ENCODE measurements at places on chromosomes 11 and 22.

- no peak for DNase-seq
These were observed 179.1 kb upstream of the ISX start for GRCh38 chr22:34886812-34887211.

DNA sequence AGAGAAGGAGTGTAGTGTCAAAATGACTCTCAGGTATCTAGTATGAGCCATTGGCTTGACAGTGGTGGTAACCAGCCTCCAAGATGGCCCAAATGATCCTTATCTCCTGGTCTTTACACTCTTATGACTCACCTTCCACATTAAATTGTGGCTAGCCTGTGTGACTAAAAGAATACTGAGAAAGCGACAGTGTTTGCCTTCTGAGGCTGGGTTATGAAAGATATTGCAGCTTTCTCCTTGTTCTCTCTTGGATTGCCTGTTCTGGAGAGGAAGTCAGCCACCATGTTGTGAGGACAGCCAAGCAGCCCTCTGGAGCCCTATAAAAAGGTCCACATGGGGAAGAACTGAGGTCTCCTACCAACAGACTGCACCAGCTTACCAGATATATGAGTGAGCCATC is 15.8 kb downstream of the C11orf71 start:
- no peak for DNase-seq

DNA sequence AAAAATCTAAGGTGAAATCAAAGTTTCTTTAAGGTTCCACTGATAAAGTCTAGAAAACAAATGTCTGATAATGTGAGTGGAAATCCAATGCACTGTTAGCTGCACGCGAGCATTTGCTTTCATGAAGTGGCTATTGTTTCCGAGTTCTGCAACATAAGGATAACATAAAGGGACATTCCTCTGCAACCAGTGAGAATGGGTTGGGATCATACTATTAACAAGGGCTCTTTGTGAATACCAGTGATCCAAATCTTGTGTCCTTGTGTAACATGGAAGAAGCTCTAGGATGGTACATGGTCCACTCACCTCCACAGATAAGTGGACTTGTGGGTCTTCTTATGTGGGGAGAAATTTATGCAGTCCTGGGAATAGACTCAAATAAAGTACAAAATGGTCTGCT is 24.6 kb downstream of the APIP start:
- DNase-seq: no peak

DNA sequence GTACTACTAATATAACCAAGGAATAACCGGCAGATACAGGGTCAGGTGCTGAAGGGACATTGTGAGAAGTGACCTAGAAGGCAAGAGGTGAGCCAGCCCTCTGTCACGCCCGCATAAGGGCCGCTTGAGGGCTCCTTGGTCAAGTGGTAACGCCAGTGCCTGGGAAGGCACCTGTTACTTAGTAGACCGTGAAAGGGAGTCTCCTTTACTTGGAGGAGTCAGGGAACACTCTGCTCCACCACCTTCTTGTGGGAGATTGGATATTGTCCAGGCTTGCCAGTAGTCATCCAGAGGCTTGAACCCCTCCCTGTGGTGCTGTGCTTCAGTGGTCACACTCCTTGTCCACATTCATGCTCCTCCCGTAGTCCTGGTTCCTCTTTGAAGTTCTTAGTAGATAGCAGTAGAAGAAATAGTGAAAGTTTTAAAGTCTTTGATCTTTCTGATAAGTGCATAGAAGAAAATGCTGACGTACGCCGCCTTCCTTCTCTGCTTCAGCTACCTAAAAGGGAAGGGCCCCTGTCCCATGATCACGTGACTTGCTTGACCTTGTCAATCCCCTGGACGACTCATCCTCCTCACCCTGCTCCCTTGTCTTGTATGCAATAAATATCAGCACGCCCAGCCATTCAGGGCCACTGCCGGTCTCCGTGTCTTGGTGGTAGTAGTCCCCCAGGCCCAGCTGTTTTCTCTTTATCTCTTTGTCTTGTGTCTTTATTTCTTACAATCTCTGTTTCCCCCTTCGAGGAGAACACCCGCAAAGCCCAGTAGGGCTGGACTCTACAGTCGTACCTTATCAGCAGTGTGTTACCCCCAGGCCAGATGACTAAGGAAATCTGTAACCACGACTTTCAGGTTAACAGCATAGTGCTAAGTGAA is 6.1 kb downstream of the NUP50 start:
- no peak for DNase-seq

- no peak for DNase-seq
These were observed 755.0 kb downstream of the OPCML start for GRCh38 chr11:132777067-132777975.

- DNase-seq: peak; percentile 63
These were observed 562 bp downstream of the SHANK2 start for GRCh38 chr11:71251761-71252268.

DNA sequence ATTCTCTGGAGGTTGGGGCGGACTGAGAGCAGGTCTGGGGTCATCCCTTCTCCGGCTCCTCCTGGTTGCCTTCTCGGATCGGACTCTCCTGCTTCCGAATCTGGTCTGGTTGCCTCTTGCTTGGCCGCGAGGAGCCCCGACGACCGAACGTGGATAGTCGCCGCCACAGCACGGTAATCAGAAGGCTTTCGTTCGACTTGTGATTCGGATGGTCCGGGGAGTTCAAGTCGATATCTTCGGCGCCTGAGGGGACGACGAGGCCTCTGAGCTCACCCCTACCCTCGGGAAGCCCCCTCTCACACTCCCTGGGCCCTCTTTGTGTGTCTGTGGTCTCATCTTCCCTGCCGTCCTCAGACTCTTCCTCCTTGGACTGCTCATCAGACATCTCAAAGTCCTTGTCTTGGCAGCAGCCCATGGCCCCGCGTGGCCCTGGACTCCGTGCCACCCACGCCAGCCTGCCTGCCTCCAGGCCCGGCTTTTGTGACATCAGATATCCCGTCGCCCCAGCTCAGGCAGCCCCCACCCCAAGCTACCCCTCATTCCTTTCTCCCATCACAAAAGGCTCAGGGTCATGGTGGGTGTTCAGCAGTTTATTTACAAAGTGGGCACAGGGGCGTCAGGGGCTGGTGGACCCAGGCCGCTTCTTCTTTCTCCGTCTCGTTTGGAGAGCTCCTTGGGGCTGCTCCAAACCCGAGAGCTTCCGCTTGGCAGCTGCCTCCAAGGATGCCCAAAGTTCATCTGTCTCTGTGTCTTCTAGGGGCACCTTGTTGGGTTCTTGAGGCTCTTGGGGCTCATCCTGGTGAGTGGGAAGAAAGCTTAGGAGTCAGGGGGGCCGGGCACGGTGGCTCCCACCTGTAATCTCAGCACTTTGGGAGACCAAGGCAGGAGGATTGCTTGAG is at the start of gene TEX54:
TEX54 (minus strand) TSS at position 506 of the 899 bp plus-strand sequence.
- DNase-seq: no peak

GRCh38 chr22:36831206-36831605 is 14.4 kb upstream of the PVALB start:
- DNase-seq: no peak

- DNase-seq: peak; percentile 52
These were observed 37.8 kb upstream of the TH start for GRCh38 chr11:2209370-2209801.

DNA sequence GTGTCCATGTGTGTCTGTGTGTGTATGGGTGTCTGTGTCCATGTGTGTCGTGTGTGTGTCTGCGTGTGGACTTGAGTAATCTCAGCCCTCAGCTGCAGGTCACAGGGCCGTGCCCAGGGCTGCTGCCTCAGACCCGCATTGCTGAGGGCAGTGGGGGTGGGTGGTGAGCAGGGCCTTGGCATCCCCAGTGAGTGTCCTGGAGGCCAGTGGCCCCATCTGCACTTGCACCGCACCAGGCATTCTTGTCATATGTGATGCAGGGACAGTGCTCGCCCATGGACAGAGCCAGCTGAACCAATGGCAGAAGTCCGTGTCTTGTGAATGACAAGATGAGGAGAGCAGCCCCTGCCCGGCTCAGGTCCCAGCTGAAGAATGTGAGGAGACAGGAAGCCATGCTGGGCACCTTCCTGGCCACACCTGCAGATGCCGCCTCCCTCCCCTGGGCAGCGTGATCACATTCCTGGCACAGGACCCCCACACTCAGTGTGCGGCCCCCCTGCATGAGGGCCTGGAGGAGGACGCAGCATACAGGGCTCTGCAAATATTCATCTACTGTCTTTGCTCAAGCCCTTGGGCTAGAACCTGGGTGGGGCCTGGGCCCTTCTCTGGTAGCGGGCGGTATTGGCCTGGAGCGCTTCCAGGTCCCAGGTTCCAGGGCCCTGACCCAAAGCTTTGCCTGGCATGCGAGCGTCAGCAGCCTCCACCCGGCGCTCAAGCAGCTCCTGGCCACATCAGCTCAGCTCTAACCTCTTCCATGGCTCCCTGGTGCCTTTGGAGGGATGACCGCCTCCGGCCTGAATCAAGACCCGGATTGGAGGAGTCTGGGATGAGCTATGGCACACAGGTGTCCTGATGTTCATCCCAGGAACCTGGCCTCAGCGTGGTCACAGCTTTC is 3.9 kb downstream of the ALDH3B2 start:
- DNase-seq: no peak

GRCh38 chr11:66126808-66127555 is 56.9 kb downstream of the PACS1 start:
- DNase-seq: no peak

GRCh38 chr11:128420951-128421350 is 166.4 kb downstream of the ETS1 start:
- DNase-seq: no peak

GRCh38 chr11:76903325-76903724 is 42.6 kb downstream of the ACER3 start:
- no peak for DNase-seq

DNA sequence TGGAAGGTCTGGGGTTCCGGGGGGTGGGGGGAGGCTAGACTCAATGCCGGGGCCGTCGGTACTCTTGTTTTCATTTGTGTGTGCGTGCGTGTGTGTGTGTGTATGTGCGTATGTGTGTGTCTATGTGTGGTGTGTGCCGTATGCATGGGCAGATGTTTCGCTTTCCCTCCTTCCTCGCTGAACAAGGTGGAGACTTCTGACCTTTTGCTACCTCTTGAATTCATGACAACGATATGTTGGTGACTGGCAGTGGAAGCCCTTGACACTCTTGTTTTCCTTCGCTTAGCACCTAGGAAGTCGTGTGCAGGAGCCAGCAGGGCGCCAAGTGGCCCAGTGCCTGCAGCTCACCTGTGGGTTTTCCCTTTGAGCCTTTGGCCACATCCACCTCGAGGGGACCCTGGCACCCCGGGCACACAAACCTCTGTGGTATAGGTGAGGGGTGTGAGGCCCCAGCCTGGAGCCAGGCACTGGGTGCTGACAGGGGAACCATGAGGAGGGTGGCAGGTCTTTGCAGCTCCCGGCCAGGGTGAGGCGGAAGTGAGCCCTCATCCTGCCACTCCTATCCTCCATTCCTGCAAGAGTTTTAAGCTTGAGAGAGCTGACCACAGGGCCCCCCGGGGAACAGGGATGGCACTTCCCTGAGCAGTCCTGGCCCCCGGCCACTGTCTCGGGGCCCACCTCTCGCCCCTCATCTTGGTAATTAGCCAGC is 19.3 kb upstream of the TMEM191C start:
- DNase-seq: peak; percentile 33

GRCh38 chr11:129861702-129862522 is 33.5 kb downstream of the NFRKB start:
- DNase-seq: no peak

GRCh38 chr11:9230296-9230695 is 34.9 kb downstream of the DENND5A start:
- no peak for DNase-seq

DNA sequence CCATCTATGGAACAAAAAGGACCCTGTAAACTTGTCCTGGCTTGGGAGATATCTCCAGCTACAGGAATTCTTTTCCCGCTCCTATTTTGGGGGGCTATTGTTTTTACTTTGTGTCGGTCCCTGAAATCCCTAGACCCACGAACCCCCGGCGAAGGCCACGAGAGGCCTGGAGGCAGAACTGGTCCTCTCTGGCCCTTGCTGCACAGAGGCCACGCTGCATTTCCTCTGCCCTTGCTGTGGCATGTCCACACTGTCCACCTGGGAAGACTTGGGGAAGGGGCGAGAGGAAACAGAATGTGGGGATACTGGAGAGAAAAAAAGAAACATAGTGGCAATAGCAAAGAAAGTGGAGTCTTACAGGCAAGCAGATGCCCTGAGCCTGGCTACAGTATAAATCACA is 2.3 kb upstream of the ANO1 start:
- DNase-seq: peak; percentile 36

- DNase-seq: no peak
These were observed 107.7 kb downstream of the ELP4 start for GRCh38 chr11:31617246-31617645.

GRCh38 chr11:67456068-67456705 is 1.0 kb downstream of the CABP4 start:
- DNase-seq: no peak

- DNase-seq: peak; percentile 58
These were observed 245.4 kb downstream of the BUD13 start for GRCh38 chr11:116527180-116527991.

- DNase-seq: no peak
These were observed 16.0 kb downstream of the PRR5L start for GRCh38 chr11:36311926-36312595.

DNA sequence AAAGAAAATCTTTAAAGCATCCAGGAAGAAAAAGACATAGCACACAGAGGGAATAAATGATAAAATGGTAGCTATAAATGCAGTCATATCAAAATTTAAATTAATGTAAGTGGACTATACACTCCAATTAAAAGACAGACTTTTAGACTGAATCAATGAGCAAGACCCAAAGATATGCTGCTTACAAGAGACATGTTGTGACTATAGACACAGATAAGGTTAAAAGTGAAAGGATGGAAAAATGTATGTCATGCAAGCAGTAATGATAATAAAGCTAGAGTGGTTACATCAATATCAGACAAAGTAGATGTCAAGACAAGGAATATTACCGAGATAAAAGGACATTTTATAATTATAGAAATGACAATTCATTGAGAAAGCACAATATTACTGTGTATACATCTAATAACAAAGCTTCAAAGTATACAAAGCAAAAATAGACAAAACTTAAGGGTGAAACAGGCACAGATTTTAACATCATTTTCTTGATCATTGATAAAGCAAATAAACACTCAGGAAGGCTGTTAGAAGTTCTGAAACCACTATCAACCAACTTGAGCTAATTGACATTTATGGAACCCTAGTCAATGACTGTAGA is 22.8 kb upstream of the MUC5AC start:
- no peak for DNase-seq

- no peak for DNase-seq
These were observed 23.2 kb upstream of the NAV2 start for GRCh38 chr11:19689281-19690000.

- DNase-seq: no peak
These were observed 298.8 kb downstream of the SWAP70 start for GRCh38 chr11:9962722-9963121.

DNA sequence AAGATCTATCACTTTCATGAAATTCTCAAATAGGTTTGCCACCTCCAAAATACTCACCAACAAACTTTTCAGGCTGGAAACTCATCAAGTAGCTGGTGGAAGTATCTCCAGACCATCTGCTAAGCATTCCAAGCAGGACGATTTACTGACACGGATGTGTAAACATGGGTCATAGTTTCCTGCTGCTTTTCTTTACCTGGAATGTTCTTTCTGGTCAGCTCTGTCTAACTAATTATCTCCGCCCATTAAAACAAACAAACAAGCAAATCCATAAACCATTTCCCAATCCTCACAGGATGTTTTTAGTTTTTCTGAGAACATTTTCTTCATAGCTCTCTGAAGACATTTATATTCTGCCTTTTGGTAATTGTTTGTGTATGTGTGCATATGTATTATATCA is 397.0 kb downstream of the METTL15 start:
- no peak for DNase-seq

- no peak for DNase-seq
These were observed 44.1 kb downstream of the RBFOX2 start for GRCh38 chr22:35984183-35985175.

GRCh38 chr11:34997952-34998528 is 81.6 kb downstream of the PDHX start:
- DNase-seq: no peak

GRCh38 chr11:45345491-45345890 is 59.4 kb upstream of the SYT13 start:
- DNase-seq: no peak
